ENCODE measurements at places on chromosomes 13 and 19.

DNA sequence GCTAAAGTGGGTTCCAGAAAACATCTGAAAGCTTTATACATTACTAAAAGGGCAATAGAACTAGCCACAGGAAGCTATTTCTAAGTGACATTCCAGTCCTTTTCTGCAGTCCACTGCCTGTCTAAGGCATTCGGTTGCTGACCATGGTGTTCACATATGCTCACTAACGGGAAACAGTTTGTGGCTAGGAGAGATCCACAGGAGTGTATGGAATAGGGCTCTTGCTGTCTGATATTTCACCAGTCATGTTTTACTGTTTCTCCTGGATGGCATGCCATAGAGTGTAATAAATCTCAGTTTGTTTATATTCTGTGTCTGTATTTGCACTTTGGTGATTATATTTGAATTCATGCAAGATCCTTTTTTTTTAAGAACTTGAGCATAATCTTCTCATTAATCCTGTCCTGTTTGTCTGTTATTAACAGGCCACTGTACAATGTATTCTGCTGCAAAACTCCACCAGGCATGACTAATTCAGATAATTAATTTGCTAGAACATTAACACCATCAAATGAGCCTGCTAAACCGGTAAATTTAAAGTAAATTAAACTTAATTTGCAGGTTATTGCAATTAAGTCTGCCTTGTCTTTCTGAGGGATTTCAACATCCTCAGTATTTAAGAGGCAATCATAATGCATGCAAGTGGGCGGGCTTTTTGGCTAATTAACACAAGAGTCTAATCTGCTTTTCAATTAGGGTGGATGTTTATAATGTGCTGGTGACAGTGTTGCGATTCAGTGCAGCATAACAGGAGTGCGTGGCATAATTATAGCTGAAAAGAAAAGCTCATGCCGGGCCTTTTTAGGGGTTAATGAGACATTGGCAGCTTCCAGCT, 201.3 kb downstream of the POU4F1 start:
- DNase-seq: no peak

- DNase-seq: no peak
Measured at GRCh38 chr19:2251106-2252054, 2.3 kb downstream of the AMH start.

GRCh38 chr13:50015750-50016149, 506 bp downstream of the KCNRG start:
- DNase-seq: no peak

DNA sequence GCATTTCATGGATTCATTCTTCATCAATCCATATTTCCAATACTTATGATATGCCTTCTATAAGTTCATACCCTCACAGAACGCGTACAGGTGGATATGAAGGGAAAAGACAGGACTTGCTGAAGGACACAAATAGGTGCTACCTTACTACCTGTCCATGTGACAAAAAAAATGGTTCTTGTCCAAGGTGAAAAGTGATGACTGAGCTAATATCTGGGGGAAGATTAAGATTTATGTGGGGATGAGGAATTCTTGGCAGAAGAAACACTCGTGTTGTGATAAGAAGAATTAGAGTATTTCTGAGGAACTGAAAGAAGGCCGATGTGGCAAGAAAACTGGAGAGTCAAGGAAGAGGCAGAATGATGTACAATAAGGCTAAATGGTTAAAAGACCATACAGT, 356.4 kb upstream of the ATXN8OS start:
- no peak for DNase-seq
